Epithelial cell of proximal tubule (primary cell): ENCODE measurements at places on chromosomes 1 and 21. TPM values are rescaled to one million over a fixed set of nuclear protein-coding genes. Genes with fewer than 3 reads are reported as not detected.

Gene AMY1B
- not detected in 2 replicates for total RNA-seq

Gene CTSE
- 0.22 TPM in 1 of 2 replicates, not detected in the other for total RNA-seq

- DNase-seq, result no peak
Observed at GRCh38 chr1:51794868-51795267, 83.7 kb downstream of the NRDC start.

DNA sequence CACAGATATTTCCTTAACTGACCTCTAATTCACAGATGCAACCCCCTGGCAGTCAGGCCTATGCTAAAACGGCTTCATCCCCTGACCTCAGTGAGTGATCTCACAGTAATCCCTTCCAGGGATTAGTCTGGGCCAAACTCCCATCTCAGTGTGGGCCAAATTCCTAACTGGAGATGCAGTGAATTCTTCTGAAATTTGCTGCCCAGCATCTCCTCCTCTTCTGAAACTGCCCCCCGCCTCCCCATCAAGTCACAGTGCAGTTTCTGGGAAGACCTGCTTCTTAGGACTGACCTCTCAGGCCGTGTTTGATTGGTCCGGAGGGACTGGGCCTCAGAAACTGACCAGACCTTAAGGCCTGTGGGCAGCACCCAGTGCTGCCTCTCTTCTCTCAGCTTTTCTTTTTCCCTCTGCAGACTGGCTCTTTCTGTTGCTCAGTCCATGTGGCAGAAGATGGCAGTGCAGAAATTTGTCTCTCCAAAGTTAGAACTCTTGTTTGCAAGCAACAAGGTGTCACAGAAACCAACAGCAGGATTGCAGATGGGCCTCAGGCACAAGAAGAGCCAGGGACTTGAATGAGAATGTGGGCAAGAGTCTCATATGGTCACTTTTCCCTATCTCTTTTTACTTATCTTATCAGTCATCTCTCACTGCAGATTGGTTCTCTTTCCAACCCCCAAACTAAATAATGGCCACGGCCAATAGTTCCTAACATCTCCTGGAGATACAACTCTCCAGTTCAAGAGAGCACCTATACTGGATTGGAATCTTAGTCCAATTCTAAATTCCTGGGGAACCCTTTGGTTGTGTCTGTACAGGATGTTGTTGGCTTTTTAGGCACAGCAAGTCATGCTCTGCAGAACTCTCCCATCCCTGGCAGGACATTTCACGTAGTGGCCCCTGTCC lies 95.5 kb upstream of the RALGPS2 start:
- DNase-seq, result no peak

DNA sequence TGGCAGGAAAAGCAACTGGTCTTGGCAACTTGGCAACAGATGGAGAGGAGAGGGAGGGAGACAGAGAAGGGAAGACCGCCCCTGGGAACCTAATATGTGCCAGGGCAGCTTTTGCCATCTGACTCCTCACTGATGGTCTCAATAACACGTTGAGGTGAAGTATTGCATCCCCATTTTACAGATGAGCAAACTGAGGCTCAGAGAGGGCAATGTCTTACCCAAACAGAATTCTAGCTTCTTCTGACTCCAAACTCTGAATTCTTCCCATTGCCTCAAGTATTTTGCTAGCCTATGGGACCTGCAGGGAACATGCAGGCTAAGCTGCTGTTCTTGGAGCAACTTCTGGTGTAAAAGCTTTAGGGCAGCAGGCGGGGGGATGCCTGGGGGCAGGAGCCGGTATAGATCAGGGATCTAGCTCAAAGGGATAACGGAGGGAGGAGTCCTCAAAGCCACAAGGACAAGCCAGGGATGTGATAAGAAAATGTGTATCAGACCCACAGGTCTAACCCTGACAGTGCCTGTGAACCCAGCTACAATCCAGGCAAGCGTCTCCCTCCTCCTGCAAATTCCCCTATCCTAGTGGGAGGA lies 7.2 kb upstream of the GUCA2A start:
- no peak for DNase-seq
